Stimulated activated CD4-positive, alpha-beta T cell treated with anti-CD3 and anti-CD28 coated beads, Interleukin-15, amount 100 ng/mL, for 24 hours (primary cell): ENCODE measurements at places on chromosomes 4 and X.
A peak's percentile ranks its signal among the peaks of the same experiment; 100 is the strongest.

- DNase-seq, result no peak
These were observed 619.2 kb downstream of the RAPGEF2 start for GRCh38 chr4:159722052-159722451.

DNA sequence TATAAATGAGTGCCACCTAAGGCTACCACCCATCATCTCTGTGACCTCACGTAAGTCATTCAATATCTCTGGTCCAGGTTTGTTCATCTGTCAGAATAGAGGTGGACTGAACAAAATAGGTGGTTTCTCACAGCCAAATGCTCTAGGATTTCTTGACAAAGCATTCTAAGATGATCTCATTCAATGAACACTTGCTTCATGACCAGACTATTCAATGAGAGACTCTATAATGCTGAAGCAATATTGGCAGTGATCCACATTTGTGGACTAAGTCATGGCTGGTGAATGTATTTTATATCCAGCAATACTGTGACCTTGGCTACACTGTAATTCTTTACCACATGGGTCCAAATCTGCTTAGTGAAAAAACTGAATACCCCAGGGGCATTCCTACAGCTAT is 37.9 kb downstream of the LDB2 start:
- DNase-seq, result no peak

DNA sequence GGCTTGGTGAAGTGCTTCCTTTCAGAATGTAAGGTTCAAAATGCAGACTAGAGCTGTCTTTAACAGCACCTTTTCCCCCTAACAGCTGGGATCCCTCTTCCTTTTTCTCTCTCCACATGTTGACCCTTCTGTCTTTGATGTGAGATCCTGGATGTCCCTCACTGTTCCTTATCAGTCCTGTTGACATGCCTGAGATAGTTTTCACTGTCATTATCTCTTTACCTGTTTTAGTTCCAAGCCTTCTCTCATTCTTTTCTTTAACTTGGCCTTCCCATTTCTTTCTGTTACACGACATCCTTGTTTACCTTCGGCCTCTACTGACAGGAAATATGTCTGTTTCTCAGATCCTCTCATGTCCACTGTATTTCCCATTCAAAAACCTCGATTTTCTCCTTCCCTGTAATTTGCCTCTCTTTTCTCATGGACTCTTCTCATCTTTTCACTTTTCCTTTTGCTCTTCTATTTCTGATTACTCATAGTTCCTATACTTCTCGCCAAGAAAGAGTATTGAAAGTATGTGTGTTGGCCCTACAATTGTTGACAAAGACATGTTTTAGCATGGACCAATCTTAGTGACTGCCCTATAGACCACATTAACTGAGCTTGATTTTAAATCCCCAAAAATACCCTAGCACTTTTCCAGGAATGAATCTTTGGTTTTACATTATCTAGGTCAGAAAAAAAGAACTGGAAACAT is 1.2 kb upstream of the SOWAHB start:
- DNase-seq, result no peak

DNA sequence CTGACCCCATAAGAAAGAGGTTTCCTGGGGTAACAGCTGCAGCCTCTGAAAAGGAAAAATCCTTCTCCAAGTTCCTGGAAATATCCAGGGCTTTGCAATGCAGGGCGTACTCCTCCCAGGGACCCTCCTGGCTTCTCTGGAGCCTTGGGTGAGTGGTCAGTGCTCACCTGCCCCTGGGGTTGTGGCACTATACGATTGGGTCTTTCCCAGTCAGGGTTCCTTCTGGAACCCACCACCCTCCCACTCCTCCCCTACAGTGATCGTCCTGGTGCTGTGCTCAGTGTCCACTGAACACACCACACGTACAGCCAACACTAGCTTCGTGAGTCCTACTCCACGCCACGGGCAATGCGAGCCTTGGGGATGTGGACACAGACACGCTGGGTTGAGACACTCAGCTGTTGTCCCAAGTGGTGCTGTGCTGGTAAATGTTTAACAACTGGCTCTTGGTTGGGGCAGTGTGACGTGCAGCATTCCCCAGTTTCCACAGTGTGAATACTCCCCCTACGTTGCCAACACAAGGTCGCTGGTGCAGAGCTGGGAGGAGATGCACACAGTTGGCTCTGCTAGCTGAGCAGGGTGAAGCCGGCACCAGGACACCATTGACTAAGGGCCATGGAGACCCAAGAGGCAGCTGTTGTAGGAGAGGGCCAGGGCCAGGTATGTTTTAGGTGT is 65.4 kb downstream of the HTRA3 start:
- no peak for DNase-seq

GRCh38 chr4:148649652-148650331 is 207.6 kb upstream of the NR3C2 start:
- no peak for DNase-seq

DNA sequence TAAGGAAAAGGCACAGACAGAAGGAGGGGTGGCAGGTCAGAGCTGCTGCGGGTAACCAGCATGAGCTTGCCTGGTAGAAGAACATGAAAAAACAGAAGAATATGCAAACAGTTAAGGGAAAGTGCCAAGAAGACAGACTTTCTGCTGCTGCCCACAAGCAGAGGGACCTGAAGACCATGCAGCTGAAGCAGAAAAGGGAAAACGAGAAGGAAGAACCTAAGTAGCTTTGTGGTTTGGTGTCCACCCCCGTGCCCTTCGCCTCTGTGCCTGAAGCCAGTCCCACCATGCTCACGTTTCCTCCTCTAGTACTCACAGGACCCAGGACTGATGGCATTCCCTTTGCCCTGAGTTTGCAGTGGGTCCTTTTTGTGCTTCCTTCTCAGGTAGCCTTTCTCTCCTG is 62.8 kb downstream of the UBA6 start:
- no peak for DNase-seq

DNA sequence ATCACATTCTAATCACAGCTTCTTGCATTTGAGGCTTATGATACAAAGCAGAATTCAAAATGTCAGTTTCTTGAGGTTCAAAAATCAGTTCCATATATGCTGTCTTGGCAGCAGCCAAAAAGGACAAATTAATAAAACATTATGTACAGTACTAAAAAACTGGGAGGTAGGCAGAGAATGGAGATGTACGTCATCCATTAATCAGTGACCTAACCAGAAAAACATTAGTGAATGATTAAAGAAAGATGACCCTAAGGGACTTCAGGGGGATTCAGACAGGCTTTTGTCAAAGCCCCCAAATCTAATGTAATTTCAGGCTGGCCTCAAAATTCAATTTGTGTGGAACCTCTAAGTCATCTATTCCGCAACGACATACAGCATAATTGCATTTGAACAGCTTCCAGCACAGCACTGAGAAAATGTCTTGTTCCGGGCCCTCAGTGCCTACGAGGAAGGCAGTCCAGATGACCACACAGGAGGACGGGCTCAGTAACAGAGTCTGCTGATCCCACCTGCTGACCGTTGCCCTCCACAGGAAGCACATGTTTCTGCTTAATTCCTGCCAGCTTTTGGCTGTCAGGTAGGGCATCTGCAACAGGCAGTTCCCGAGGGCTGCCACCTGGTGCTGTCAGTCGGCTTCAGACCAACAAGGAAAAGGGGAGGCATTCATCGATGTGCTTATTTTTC is 83.8 kb upstream of the HHIP start:
- DNase-seq, result no peak

- no peak for DNase-seq
These were observed 178.6 kb downstream of the NAA11 start for GRCh38 chr4:79147251-79147650.

DNA sequence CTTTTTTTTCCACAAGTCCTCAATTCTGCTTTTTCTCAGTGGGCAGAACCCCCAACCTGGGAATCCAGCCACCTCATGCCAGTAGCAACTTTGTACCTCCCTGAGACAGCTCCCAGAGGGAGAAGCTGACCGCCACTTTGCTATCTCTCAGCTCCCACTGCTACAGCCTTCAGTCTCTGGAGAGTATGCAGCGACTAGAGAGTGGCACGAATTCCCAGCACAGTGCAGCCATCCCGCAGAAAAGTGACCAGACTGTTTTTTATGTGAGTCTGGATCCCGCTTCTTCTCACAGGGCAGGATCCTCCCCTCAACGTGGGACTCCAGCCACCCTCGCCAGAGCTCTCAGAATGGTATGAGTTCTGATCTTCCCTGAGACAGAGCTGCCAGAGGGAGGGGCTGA is 1234.6 kb downstream of the FAM133A start:
- DNase-seq, result no peak

GRCh38 chrX:120087289-120088017 is 10.0 kb upstream of the RHOXF2B start:
- no peak for DNase-seq

DNA sequence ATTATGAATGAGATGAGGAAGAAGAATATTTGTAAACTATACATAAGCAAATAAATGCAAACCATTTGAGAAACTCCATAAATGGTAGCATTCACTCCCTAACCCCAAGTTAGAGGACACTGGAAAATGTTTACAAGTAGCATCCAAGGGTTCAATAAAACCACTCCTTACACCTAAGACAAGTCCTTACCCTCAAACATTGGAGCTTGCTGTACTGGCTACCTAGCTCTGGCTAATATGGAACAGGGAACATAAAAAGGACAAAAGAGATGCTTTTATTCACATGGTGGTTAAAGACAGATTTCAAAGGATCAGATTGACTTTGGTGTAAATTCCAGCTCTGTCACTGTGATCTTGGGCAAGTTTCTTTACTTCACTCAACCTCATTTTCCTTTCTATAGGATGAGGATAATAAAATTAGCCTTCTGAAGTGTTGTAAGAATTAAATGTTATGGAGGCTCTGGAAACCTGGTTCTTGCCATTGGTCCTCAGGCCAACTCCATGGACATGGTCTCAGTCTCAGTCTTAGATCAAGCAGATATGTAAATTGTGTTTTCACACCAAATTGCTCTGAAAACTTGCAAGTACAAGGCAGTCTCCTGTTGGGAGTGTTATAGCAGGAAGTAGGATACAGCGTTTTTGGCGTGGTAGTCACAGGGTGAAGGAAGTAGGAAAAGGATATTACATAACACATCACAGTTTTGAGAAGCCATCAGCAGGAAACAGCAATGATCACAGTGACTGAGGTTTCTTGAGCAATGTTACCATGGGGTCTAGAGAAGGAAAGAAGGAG is 3.3 kb downstream of the CXCL1 start:
- DNase-seq, result no peak

GRCh38 chr4:94870146-94870545 is 112.4 kb downstream of the BMPR1B start:
- DNase-seq, result no peak

- no peak for DNase-seq
These were observed 79.9 kb upstream of the GABRA3 start for GRCh38 chrX:152530967-152531366.

DNA sequence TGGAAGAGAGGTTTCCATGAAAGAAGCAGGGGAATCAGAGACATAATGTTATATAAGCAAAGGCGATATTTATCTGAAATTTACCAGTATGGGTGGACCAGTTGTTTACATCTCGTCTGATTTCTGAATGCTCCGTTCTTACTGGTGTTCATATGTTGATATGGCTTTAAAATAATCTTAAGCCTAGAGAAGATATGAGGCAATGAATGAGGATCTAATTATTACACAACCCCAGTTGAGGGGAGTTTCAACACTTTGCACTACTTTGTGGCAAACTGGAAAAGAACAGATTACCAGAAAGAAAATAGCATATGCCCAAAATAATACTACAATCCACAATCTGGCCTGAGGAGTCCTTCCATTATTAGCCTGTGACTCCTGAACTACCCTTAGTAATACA is 263.3 kb upstream of the MAGEB2 start:
- no peak for DNase-seq

- DNase-seq, result no peak
These were observed 427.0 kb upstream of the TRAM1L1 start for GRCh38 chr4:117512414-117512813.

DNA sequence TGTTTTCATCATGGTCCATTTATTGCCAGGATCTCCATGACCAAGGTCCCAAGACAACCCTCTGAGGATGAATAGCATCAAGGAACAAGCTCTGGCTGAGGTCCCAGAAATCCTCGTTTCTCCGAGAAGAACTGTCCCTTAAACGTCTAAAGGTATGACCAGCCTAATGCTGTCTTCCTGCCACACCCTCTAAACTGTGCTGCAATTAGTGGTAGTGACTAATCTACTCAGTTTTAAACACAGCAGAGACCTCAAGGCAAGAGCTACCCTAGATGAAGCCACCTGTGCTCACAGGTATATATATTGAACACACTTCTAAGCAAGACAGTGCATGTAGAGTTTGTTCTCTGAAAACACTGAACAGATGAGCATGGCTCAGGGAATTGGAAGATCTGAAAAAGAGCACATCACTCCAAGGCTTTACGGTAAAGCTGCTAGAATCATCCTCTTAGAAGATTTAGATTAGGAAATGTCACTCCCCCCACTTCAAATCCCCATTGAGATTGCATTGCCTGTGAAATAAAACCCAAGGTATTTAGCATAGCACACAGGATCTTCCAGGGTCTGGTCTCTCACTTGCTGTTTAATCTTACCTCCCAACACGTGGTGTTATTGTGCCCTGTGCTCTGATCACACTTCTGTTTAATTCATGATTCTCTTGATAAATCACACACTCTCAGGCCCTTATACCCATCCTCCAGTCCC is 173.9 kb upstream of the VCX3A start:
- DNase-seq, result no peak

DNA sequence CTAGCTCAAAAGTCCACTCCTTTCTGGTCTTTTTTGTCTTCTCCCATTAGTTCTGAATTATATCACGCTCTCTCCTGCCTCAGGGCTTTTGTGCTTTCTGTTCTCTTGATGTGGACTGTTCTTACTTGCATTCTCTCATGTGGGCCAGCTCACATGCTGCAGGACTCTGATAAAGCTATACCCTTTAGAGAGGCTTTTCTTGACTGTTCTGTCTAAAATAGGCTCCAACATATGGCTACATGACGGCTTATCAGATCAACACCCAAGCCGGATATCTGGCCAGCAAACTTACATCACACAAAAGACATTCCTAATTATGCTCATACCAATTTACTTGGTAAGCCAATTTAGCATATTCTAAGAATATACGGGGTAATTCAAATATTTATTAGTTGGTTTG is 1494.5 kb downstream of the TECRL start:
- DNase-seq, result no peak

GRCh38 chrX:45771560-45772340 is 571.1 kb upstream of the DIPK2B start:
- DNase-seq, result peak; percentile 63

DNA sequence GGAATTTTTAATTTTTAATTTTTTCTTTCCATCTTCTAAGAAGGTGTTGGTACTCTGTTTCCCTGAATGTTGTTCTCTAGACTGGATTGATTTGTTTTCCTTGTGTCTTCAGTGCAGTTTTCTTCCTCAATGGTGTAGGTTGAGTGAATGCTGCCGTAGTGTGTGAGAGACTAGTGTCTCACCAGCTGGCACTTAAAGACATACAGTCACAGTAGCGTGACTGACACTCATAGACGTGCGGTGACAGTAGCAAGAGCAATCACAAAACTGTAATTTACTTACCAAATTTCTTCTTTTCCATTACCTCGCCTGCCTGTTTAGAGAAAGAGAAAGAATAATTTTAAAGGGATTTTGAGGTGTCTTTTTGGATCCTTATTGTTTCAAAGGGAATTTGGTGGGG is 21.4 kb upstream of the PGM2 start:
- no peak for DNase-seq

GRCh38 chrX:110226931-110227330 is 91.0 kb downstream of the AMMECR1 start:
- DNase-seq, result no peak

- DNase-seq, result no peak
These were observed 17.3 kb downstream of the PHKA2 start for GRCh38 chrX:18966624-18967023.

- no peak for DNase-seq
These were observed 89.2 kb downstream of the TMEM144 start for GRCh38 chr4:158299459-158300007.
